Left ventricle myocardium inferior (tissue), 1 donor: ENCODE measurements at places on chromosomes 2 and 18. TPM values are rescaled to one million over a fixed set of nuclear protein-coding genes. Genes with fewer than 3 reads are reported as not detected.

DNA sequence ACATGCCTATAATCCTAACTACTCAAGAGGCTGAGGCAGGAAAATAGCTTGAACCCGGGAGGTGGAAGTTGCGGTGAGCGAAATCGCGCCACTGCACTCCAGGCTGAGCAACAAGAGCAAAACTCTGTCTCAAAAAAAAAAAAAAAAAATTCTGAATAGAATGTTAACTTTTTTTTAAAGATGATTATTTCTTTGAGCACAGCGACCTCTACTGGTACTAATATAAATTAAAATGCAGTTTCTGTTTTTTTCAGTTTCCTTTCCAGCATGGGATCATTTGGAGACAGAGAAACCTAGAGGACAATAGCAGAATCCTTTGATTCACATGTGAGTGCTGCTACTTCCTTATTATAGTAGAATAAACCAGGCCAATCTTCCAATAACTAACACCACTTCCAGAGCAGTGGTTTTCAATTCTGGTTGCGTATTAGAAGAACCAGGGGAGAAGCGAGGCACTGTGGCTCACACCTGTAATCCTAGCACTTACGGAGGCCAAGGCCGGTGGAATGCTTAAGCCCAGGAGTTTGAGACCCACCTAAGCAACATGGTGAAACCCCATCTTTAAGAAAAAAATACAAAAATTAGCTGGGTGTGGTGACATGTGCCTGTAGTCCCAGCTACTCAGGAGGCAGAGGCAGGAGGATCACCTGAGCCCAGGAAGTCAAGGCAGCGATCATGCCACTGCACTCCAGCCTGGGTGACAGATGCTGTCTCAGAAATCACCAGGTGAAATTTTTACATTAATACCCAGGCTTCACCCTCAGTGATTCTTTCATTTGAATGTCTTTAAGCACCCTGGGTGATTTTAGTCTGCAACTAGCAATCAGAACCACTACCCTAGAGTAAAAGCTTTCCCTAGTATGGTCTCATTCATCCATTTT is 10.1 kb downstream of the SRSF7 start:
- DNase-seq, result no peak

GRCh38 chr2:111642586-111643327 is 241.2 kb downstream of the ANAPC1 start:
- DNase-seq, result no peak

DNA sequence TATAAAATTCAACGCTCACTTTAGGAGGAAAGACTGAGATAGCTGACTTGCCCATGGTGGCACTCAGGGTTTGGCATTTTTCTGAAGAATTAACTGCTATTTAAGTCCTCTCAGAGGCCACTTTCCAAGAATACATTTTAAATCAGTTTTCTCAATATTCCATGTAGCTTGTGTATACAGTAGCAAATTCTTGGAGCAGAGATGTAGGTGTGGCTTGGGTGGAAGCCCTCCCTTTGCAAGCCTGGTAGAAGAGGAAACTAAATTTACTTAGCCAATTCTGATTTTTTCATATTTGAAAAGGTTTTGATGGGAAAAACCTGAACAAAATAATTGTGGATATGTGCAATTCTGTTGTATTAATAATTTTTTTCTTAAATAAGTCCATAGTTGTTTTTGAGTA is 14.0 kb upstream of the ITGAV start:
- no peak for DNase-seq

GRCh38 chr18:54606835-54607212 is 15.8 kb downstream of the DYNAP start:
- DNase-seq, result no peak

DNA sequence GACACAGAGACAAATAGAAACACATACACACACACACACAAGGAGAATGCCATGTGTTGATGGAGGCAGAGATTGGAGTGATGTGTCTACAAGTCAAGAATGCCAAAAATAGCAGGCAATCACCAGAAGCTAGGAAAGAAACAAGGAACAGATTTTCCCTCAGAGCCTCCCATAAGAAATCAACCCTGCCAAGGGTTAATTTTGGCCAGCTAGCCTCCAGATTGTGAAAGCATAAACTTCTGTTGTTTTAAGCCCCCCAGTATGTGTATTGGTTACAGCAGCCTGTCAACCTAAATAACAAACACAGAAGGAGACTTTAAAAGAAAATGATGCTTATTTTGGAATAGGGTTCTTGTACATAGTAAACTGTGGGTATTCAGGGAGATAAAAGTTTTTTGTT is 5.6 kb upstream of the STK39 start:
- no peak for DNase-seq

DNA sequence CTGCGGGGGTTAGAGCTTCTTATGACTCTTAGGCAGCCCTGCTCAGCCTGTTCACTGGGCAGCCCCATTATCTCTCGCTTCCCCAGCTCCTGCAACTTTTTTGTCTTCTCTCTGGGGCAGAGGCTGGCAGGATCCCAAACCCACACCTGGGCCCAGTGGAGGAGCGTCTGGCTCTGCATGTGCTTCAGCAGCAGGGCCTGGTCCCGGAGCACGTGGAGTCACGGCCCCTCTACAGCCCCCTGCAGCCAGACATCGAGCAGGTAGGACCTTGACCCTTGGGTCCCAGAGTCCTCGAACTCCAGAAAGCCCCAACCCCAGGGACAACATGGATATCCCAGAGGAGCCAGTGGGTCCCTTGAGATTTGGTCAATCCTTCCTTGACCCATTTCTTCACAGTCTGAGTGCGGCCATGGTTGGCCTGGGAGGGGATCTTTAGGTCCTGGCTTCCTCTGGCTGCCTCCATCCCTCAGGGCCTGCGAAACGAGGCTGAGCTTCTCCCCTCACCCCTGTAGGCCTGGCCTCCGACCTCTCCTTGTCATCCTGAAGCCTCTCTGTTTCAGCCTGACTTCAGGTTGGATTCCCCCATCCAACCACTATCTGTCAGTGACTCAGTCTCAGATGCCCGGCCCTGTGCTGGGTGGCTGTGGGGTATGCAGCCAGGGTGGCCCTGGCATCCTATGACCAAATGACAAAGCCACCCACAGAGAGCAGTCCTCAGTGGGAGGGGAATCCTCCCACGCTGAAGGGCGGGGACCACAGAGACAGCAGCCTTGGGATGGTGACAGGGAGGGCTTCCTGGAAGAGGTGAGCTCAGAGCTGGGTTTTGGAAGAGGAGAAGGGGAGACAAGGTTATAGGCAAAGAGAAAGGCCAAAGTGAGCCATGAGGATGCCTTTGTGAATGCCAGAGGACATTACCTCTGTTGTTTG is 214.2 kb downstream of the DYSF start:
- no peak for DNase-seq

DNA sequence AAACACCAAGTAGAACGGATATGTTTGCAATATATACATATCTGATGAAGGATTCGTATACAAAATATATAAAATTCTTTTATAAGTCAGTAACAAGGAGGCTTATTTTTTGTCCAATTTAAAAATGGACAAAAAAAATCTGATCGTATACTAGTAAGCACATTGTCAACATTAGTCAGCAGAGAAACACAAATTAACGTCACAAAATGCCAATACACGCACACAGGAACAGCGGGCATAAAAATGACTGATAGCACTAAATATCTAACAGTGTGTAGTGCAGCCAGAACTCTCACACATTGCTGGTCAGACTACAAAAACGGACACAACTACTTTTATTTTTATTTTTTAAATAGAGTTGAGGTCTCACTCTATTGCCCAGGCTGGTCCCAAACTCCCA is 69.5 kb downstream of the LAMA1 start:
- no peak for DNase-seq

GRCh38 chr2:102256276-102256675 is 55.1 kb upstream of the IL1RL1 start:
- no peak for DNase-seq

DNA sequence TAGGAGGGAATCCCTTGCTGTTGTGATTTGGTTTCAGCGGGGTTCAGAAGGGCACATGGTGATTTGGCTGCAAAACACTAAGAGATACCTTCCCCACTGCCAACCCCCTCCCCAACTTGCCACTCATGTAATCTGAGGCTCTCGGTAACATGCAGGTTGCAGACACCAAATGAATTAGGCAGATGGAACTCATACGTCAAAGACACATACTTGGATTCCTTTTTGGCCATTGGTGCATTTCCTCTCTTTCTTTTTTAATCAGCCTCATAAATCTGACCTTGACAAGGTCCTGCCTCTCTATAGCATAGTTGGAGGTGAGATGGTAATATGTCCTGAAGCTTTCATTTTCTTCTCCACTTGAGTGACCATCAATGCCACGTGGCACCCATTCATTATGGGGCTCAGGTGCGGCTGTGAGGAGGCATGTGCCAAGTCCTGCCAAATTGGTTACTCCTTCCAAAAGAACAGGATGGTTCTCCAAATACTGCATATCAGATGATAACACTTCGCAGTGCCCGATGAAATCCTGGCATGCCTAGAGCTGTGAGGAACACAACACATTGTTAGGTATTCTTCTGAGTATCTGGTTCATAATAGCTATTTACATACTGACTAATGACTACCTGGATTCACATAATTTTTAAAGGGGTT is 8.3 kb upstream of the TMEM178A start:
- DNase-seq, result no peak

GRCh38 chr2:23713351-23713750 is 213.6 kb downstream of the ATAD2B start:
- DNase-seq, result no peak

GRCh38 chr2:174773215-174773614 is 8.9 kb upstream of the CHRNA1 start:
- no peak for DNase-seq

DNA sequence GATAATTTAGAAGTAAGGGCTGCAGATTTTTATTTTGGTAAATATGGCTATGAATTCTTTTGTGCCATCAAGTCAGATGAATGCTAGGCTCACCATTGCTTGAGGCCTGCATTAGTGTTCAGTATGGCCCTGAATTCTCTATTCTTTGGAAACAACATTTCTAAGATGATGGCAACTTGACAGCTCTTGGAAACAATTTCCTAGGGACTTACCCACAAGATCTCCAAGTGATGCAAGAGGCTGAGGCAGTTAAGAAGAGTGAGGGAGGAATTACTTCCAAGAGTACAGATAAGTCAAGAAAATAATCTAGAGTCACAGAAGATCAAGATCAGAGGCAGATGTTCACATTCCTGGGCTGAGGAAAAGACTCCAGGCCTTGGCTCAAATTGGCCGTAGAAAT is 129.1 kb downstream of the NRP2 start:
- no peak for DNase-seq

GRCh38 chr2:232666051-232666805 is 30.9 kb upstream of the GIGYF2 start:
- no peak for DNase-seq

The DNAH7 gene
- total RNA-seq, result 0.11 TPM

The MREG gene
- 0.22 TPM for total RNA-seq

The MYCN gene
- 0.38 TPM for total RNA-seq

The SALL3 gene
- 0.36 TPM for total RNA-seq

The UGT1A9 gene
- total RNA-seq, result not detected

The ZSWIM2 gene
- total RNA-seq, result not detected
